ENCODE measurements at places on chromosomes 2 and 18.

DNA sequence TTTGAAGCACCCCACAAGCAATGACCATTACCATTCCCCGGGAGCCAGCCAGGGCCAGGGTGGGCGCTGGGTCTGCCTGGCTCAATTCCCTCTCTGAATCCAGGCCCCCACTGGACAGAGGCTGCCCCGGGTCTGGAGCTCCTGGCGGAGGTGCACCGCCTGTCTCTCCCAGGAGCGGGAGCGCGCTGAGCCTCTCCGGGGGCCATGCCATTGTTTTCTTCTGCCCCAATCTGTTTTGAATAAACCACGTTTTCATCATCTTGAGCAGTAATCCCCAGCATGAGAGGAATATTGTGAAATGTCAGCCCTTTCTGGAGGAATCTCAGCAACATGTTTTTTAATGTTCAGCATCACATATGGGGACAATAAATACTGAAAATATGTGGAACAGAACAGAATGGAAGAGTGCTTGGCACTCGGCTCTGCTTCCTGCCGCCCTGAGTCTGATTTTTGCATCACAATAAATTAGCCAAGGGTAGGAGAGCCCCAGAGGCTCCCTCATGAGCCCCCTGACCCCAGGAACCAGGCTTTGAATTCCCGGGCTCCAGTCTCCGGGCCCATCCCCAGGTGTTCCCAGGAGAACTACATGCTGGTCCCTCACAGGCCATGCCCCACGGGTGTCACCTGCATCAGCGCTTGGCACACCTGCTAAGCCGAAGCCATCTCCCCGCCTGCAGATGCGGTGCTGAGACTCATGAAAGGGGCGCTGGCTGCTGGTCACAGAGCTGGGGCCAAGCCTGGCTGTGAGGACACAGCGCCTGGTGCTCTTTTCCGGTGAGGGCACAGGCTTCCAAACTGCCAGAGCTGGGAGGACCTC, 88.8 kb downstream of the INHBB start:
- no peak for DNase-seq

- DNase-seq = no peak
Observed at GRCh38 chr2:160269365-160269764, 69.3 kb upstream of the ITGB6 start.

- no peak for DNase-seq
Observed at GRCh38 chr18:34120294-34120693, 104.4 kb downstream of the NOL4 start.

DNA sequence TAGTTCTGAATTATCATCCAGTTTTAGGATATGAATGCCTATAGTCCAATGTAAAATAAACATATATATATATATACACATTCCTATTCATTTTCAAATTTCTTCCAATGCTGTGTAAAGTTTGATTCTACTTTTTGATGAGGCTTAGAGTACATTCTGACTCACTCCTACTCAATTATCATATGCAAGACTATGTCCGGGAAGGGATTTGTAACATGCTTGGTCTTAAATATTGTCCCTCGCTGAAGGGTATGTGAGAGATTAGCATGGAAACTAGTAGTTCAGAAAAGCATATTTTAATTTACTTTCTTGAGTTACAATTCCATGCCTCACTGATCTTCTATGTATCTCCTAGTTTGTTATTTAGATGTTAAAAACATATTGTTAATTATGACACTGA, 377.7 kb upstream of the MAP2 start:
- DNase-seq = no peak

DNA sequence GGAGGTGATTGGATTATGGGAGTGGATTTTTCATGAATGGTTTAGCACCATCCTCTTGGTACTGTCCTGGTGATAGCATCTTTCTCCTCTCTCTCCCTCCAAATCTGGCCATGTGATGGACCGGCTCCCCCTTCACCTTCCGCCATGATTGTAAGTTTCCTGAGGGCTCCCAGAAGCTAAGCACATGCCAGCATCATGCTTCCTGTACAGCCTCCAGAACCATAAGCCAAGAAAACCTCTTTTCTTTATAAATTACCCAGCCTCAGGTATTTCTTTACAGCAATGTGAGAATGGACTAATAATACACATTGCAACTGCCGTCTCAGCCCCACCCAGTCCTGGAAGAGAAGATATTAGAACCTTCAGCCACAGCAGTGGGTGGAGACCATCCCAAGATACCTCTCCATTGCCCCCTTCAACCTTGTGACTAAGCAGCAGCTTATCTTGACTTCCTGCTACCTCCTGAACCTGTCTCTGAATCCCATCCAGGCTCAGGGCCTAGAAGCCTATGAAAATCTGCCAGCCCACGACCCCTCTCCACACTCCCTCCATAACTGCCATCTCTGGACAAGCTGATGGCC, 81.8 kb upstream of the AGAP1 start:
- no peak for DNase-seq

- DNase-seq = no peak
Observed at GRCh38 chr2:88753833-88754584, 62.5 kb downstream of the RPIA start.

DNA sequence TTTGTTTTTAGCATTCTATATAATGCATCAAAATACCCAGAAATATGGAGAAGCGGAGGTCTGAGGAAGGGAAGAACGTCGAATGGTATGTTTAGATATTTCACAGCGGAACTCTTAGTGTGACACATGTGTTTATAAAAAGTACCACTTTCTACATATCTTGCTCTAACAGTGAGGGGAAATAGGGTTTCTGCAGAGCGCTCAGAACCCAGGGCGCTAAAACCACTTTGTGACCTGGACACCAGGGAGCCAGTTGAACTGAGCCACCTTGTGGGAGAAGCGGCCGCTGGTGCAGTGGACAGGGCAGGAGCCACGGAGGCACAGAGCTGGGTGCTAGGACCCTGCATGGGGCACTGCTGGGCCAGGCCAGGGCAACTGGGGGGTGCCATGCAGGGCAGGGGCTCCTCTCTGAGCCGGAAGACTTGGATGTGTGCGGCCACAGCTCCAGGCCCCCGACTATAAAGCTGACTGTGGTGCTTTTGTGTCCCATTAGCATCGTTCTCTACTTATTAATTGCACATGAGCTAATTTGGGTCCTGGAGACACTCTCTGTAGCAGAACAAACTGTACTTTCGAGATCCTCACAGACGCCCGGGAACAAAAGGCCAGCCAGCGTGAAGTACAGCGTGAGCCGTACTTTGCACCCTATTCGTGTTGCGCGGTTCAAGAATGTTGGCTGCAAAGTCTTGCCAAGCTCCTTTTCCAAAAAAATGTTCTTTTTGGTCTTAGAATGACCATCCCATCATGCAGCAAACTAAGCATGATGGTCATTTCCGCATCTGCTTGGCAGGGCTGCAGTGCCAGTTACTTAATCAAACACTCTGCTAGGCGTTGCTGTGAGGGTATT, 151.9 kb upstream of the ALKAL2 start:
- no peak for DNase-seq

DNA sequence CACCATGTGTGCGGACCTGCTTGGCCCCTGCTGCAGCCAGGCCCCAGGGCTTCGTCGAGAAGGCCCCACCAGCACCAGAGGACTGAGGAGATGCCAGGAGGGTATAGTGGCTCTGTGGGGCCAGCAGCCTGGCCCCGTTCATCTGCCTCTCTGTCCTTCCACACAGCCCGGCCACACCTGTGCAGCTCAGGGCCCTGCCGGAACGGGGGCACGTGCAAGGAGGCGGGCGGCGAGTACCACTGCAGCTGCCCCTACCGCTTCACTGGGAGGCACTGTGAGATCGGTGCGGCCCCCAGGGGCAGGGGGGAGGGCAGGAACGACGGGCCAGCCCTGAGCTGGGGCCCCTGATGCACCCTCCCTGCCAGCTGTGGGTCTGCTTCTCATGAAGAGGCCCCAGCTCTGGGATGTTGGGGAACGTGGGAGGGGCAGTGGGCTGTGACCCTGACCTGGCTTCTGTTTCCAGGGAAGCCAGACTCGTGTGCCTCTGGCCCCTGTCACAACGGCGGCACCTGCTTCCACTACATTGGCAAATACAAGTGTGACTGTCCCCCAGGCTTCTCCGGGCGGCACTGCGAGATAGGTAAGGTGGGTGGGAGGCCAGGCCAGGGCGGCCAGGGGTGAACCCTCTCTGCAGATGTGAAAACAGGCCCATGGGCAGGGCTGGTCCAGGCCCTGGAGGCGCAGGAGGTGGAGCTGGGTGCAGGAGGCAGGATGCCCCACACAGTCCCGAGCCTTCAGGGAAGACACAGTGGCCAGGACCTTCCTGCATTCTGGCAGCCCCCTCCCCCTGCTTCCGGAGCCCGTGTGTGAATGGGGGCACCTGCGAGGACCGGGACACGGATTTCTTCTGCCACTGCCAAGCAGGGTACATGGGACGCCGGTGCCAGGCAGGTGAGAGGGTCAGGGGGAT, 50.3 kb downstream of the MTERF4 start:
- DNase-seq = no peak

DNA sequence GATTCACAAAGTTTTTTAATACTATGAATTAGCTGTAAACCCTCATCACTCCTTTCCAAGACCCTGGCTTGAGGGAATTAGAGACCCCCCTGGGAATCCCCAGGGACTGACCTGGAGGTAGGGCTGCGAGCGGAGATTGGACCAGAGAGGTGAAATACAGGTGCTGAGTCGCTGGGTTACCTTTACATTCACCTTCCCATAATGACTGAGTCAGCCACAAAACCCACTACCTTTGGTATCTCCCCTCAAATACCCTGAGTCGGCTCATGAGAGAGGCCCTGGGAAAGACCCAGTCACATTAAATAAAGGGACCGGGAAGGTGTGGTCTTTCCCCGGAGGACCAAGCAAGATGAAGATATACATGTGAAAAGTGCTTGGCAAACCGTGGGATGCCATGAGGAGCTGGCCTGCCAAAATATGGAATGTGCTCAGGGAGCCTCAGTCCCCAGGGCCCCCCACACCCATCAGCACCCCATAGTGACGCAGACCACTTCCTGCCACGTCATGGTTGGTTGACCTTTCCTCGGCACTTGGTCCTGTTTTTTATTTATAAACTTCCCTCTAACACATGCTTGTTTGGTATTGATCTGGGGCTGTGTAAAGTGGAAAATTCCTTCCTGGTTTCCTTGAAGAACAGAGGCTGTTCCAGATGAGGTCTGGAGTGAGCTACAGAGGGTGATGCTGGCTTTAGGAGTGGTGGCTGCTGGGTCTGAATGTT, 51.4 kb downstream of the IL1RL2 start:
- no peak for DNase-seq

DNA sequence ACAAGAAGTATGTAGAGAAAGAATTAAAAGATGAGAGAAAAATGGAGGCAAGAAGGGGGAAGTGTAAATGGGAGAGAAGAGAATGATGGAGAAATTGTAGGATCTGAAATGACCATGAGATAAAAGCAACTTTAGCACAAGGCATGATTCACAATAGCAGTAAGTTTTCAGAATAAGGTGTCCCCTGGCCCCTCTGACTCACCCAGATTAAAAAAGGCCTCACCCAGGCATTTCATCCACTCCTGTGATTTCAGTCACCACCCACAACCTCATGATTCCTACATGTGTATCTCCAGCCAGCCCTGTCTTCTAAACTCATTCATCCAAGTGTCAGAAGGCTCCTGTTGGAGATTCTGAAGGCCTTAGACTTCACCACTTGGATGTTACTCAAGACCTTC, 56.6 kb downstream of the SP100 start:
- DNase-seq = no peak

DNA sequence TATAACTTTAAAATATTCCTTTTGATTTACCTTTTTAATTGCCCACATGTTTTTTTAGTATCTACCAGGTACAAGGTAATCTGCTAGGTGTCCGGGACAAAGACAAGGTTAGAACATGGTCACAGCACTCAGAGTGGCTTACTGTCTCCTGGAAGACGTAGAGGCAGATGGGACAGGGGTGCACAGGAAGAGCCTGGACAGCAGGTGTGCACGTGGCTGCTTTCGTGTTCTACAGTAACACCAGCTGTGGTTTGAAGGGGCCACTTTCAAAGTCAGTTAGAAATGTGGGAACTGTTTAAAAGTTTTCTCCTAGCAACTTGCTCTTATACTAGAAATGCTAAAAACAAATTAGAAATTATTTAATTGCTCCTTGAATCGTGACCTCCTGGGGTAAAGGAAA, 102.9 kb upstream of the ALPP start:
- DNase-seq = no peak

- DNase-seq = no peak
Observed at GRCh38 chr2:58081000-58081399, 34.4 kb downstream of the VRK2 start.

DNA sequence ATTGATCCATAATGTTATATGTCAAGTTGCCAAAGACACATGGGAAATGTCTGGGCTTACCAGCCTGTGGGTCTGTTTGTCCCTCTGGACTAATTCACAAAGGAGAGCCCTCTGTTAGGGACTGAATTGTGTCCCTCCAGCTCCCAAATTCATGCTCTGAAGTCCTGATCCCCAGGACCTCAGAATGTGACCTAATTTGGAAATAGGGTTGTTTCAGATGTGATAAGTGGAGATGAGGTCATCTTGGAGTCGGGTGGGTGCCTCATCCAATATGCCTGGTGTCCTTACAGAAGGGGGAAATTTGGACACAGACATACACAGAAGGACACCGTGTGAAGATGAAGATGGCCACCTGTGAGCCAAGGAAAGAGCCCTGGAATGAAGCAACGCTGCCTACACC, 41.4 kb upstream of the ROCK2 start:
- DNase-seq = no peak

DNA sequence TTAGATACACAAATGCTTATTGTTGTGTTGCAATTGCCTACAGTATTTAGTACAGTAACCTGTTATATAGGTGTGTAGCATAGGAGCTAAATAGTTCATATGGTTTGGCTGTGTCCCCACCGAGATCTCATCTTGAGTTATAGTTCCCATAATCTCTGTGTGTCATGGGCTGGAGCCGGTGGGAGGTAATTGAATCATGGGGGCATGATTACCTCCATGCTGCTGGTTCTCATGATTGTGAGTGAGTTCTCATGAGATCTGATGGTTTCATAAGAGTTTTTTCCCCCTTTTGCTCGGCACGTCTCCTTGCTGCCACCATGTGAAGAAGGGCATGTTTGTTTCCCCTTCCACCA, 190.5 kb upstream of the SESTD1 start:
- no peak for DNase-seq

DNA sequence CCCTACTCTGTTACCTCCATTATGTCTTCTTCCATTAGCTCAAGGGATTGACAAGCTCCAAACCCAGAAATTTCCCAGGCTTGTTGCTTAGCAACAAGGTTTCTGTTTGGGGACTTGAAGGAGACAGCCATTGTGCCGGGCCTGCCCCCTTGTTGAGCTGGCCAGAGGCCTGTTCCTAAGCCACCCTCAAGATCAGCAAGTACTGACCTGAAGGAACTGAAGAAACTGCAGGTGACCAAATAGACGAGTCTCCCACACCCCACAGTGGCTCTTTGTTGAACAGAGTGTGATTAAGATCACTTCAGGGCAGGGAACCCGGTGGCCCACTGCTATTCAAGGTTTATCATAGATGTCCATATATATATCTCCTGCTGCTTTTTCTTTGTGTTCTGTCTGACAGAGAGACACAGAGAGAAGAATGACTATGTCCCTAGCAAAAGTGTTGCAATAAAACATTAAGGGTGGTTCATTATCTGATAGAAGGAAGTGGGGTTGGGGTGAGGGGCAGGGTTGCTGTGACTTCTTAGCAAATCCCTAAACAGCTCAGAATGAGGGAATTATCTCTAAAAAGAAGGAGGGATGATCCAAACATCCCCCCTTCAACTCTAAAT, 69.2 kb downstream of the RNF144A start:
- DNase-seq = no peak

Data from activated naive CD4-positive, alpha-beta T cell (primary cell).